ENCODE measurements at places on chromosomes 1 and 21.
A peak's percentile ranks its signal among the peaks of the same experiment; 100 is the strongest.

DNA sequence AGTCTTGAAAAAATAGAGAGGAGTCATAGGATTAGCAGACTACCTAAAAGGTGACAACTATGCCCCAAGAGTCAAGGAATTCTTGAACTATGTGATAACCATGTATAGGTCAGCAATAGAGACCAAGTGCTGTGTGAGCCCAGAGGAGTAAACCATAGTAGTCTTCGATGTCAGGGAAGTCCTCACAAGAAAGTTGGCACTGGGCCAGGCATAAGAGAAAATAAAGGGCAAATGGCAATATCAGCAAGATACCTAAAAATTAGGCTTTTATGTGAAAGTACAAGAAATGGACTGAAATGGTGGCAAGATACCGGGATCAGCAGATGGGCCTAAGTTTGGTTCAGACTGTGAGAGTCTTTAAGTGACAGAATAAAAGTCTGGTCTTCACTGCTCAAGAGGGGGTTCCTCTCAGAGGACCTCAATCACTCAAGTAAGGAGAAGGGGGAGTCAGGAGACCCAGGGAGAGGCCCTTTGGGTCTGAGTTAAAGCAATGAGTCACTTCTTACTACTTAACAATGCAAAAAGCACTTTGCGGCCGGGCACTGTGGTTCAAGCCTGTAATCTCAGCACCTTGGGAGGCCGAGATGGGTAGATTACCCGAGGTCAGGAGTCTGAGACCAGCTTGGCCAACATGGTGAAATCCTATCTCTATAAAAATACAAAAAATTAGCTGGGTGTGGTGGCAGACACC, 95.0 kb downstream of the TEX35 start:
- no peak for DNase-seq

GRCh38 chr1:101506541-101507164, 269.8 kb downstream of the S1PR1 start:
- DNase-seq = peak; percentile 34

GRCh38 chr1:163834778-163835177, 513.0 kb downstream of the NUF2 start:
- no peak for DNase-seq

GRCh38 chr1:159421821-159422220, 10.2 kb upstream of the OR10J4 start:
- DNase-seq = no peak
